Esophagus squamous epithelium (tissue), 5 donors: ENCODE measurements at places on chromosomes 3 and 15. TPM values are rescaled to one million over a fixed set of nuclear protein-coding genes. Genes with fewer than 3 reads are reported as not detected.

- H3K4me3 ChIP-seq: no peak overlapping the region
- peaks cover 9% of the 10 kb centered on the region for H3K4me1 ChIP-seq
- H3K36me3 ChIP-seq: no peaks in the 10 kb centered on the region
Observed at GRCh38 chr15:38217191-38217595, 35.4 kb upstream of the SPRED1 start.

- peak overlapping the region; percentile 97 for H3K27ac ChIP-seq
- DNase-seq: no peak
- no peaks in the 10 kb centered on the region for H3K27me3 ChIP-seq
- no peaks in the 10 kb centered on the region for H3K36me3 ChIP-seq
Observed at GRCh38 chr3:194584320-194584776, 48.9 kb downstream of the TMEM44 start.

The FAH gene
- total RNA-seq: 10.0 TPM

The DLEC1 gene
- total RNA-seq: not detected

- no peak for DNase-seq
- H3K36me3 ChIP-seq: no peaks in the 10 kb centered on the region
- H3K27ac ChIP-seq: no peak overlapping the region
- no peaks in the 10 kb centered on the region for H3K4me1 ChIP-seq
- no peaks in the 10 kb centered on the region for H3K27me3 ChIP-seq
Observed at GRCh38 chr3:53708001-53708621, 138.1 kb downstream of the CHDH start.

DNA sequence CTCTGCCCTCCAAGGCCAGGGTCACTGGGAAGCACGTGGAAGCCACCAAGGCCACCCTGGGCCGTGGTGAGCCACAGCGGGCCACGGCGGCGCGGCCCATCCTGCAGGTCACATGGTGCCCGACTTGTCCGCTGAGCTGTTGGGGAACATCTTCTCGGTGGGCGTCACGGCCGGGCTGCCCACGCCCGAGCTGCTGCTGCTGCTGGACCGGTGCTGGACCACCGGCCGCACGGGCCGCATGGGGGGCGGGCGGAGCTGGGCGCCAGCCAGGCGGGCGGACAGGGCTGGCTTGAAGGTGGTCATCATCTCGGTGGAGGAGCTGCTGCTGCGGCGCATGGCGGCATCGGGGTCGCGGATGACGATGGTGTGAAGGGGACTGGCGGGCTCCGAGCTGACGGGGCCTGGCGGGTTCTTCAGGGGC, 22.1 kb upstream of the RAD18 start:
- DNase-seq: no peak
- H3K27me3 ChIP-seq: no peaks in the 10 kb centered on the region
- H3K4me3 ChIP-seq: no peak overlapping the region
- H3K36me3 ChIP-seq: no peaks in the 10 kb centered on the region

DNA sequence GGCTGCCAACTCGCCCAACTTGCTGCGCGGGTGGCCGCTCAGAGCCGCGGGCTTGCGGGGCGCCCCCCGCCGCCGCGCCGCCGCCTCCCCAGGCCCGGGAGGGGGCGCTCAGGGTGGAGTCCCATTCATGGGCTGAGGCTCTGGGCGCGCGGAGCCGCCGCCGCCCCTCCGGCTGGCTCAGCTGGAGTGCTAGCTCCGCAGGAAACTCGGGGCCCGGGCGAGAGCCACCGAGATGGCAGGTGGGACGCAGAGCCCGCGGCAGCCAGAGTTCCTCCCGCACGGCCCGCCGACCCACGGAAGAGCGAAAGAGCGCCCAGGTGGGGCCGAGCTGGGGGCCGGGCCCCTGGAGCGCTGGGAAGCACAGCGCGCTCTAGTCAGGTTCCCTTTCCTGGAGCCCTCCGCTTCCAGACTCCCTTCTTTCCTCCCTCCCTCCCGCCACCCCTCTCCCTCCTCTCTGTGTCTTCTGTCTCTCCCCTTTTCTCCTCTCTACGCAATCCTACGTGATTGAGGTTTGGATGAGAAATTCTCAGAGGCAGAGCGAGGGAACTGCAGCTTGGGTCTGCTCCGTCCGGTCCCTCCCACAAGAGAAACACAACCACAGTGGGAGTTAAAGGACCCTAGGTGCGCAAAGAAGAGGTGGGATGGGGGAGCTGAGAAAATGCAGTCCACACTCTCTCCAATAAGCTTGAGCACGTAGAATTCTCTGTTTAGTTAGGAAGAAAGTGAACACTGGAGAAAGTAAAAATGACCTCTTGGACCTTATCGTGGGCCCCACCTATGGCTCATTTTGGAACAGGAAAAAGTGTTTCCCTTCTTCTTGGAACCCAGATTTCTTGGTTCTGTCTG, 317.3 kb downstream of the FGF12 start:
- no peaks in the 10 kb centered on the region for H3K36me3 ChIP-seq
- no peak for DNase-seq
- peak overlapping the region; percentile 49 for H3K27ac ChIP-seq

GRCh38 chr15:75138016-75138999, 63.4 kb upstream of the C15orf39 start:
- H3K27me3 ChIP-seq: no peaks in the 10 kb centered on the region
- H3K27ac ChIP-seq: no peak overlapping the region
- DNase-seq: no peak
- peaks cover 9% of the 10 kb centered on the region for H3K4me1 ChIP-seq
- no peaks in the 10 kb centered on the region for H3K36me3 ChIP-seq

The CHRNA5 gene
- total RNA-seq: 2.9 TPM

The CCDC50 gene
- total RNA-seq: 30.5 TPM

DNA sequence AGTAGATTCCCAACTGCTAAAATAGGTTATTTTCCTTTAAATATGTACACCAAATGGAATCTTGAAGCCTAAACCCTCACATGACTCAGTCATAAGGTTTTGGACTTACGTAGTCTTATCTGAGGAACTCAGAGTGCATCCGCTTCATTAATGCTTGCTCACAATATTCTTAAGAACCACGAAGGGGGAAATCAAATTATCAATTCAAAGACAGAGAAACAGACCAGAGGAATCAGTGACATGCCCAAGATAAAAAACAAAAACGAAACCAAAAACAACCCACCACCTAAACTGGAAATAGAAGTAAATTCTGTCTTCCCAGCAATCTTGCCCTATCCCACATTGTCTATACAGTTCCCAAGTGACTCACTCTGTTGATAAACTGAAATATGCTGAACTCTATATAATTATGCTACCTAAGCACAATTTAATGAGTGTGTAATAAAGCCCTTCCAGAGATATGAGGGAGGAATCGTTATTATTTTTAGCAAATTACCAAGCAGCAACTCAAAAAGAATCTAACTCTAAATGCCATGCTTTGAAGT, 135.4 kb upstream of the CBLB start:
- no peak for DNase-seq
- no peaks in the 10 kb centered on the region for H3K4me1 ChIP-seq
- no peaks in the 10 kb centered on the region for H3K36me3 ChIP-seq
- no peaks in the 10 kb centered on the region for H3K27me3 ChIP-seq
- H3K4me3 ChIP-seq: peak overlapping the region; percentile 32

The RNU5B-1 gene
- total RNA-seq: not detected

GRCh38 chr15:84832448-84833040, 15.4 kb downstream of the ALPK3 start:
- no peaks in the 10 kb centered on the region for H3K36me3 ChIP-seq
- H3K27me3 ChIP-seq: no peaks in the 10 kb centered on the region
- no peak overlapping the region for H3K27ac ChIP-seq
- no peak for DNase-seq
- no peaks in the 10 kb centered on the region for H3K4me1 ChIP-seq

The COLQ gene
- total RNA-seq: 1.1 TPM

DNA sequence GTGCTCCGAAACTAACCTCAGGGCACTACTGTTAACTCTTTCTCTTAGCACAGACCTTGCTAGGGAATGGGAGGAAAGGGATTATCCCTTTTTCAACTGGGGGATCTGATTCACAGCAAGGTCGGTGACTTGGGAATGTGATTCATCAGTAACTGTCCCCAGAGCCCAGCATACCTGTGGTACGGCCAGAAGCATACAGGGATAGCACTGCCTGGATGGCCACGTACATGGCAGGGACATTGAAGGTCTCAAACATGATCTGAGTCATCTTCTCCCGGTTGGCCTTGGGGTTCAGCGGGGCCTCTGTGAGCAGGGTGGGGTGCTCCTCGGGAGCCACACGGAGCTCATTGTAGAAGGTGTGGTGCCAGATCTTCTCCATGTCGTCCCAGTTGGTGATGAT, 2.3 kb downstream of the ACTC1 start:
- H3K27me3 ChIP-seq: peaks cover 6% of the 10 kb centered on the region
- H3K27ac ChIP-seq: no peak overlapping the region
- DNase-seq: no peak
- peaks cover 18% of the 10 kb centered on the region for H3K4me1 ChIP-seq

The ZPLD1 gene
- total RNA-seq: not detected

GRCh38 chr15:63354821-63355650, 26.6 kb downstream of the CA12 start:
- H3K36me3 ChIP-seq: no peaks in the 10 kb centered on the region
- DNase-seq: no peak
- H3K27me3 ChIP-seq: no peaks in the 10 kb centered on the region
- no peak overlapping the region for H3K27ac ChIP-seq
- no peak overlapping the region for H3K4me3 ChIP-seq
- H3K4me1 ChIP-seq: peaks cover 14% of the 10 kb centered on the region

The RASL12 gene
- total RNA-seq: 3.2 TPM

The SLC28A2 gene
- not detected for total RNA-seq

The TNFAIP8L3 gene
- 11.1 TPM for total RNA-seq

The MYH15 gene
- total RNA-seq: not detected

DNA sequence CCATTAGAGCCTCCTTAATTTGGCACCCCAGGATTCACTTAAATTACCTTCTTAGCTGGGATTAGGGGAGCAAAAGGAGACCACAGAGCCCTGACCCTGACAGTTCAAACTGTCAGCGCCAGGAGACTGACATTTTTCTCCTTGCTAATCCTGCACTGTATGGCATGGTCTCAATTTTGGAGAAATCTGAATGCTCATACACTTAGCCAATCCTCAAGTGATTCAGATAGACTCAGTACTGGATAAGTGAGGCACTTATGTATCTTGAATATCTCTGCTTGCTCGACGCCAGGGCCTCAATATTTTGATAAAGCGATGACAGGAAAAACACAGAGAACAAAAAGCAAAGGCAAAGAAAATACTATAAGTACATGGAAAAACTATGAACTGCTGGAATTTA, 375.9 kb upstream of the WNT5A start:
- H3K27ac ChIP-seq: no peak overlapping the region
- no peak overlapping the region for H3K4me3 ChIP-seq
- no peaks in the 10 kb centered on the region for H3K36me3 ChIP-seq
- no peak for DNase-seq
- H3K27me3 ChIP-seq: no peaks in the 10 kb centered on the region
- no peaks in the 10 kb centered on the region for H3K4me1 ChIP-seq

GRCh38 chr3:110753516-110753915, 318.1 kb upstream of the NECTIN3 start:
- DNase-seq: no peak
- no peaks in the 10 kb centered on the region for H3K4me1 ChIP-seq
- H3K36me3 ChIP-seq: no peaks in the 10 kb centered on the region
- no peaks in the 10 kb centered on the region for H3K27me3 ChIP-seq
